ENCODE measurements at places on chromosomes 4 and X.

GRCh38 chr4:99722006-99722405 is 64.4 kb upstream of the C4orf54 start:
- DNase-seq = no peak

GRCh38 chr4:98377559-98377958 is 116.4 kb downstream of the RAP1GDS1 start:
- no peak for DNase-seq

GRCh38 chrX:140572724-140573123 is 67.9 kb upstream of the SOX3 start:
- no peak for DNase-seq

GRCh38 chrX:111133389-111133788 is 37.4 kb downstream of the PAK3 start:
- DNase-seq = no peak

DNA sequence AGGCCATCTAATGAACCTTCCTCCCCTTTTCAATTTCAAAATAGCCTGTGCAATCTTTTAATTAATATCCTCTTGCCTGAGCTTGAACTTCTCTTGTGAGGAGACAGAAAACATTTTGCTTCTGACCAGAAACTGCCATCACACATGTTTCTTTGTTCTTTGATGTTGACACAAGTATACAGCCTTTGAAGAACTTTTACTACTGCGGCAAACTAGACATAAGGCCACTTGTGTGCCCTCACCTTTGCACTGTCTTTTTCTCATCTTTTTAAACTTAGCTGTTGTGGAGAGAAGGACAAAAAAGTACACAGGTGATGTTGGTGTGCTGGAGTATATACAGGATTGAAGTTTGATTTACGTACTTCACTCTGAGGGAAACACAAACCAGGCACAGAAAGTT is 116.3 kb upstream of the C1GALT1C1 start:
- DNase-seq = no peak

- DNase-seq = no peak
These were observed 43.9 kb downstream of the ZNF280C start for GRCh38 chrX:130224810-130225209.

DNA sequence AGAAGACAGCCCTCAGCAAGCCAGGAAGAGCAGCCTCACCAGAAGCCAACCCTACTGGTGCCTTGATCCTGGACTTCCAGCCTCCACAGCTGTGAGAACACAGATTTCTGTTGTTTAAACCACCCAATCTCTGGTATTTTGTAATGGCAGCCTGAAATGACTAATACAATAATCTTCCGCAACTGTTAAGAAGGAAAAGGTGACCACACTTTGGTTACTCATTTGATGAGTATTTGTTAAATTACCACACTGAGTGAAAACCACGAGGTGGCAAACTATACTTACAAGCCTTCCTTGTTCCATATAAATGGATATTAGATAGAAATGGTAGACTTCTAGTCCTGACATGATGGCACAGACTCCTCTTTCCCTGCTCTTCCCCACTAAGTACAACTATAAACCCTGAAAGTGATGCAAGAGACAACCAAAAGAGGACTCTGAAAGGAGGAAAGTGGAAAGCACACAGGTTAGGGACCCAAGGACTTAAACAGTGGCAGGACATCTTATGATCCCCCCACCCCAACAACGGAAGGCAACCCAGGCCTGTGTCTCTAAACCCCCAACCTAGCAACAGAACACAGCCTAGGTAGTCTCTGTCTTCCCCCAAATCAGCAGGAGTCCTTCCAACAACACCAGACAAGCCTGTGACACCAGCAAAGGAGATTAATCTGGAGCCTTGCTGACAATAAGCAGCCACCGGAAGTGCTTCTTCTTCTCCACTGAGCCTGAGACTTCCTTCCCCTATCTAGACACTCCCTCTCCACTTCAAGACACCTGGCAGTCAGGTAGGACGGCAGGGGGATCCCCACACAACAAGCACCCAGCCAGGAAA is 12.3 kb downstream of the ZNF182 start:
- peak; percentile 74 for DNase-seq

DNA sequence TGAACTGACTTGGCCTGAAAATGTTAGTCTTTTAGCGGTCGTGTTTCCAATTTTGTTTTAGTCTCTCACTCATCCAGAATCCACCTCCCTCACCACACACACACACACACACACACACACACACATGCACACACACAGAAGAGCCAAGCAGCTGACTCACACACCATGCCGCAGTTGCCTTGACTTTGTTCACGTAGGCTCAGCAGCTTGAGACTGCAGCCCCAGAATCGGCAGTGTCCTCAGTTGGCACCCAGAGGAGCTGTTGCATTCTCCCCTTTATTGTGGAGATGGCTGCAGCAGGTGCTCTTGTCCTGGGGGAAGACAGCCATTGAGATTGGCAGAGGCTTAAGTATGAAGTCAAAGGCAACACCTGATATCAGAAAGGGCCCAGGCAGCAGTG is 20.9 kb upstream of the XPNPEP2 start:
- DNase-seq = no peak

GRCh38 chr4:112854420-112854819 is 195.0 kb upstream of the ANK2 start:
- DNase-seq = no peak

GRCh38 chr4:184450045-184450444 is 24.3 kb downstream of the IRF2 start:
- no peak for DNase-seq

- peak; percentile 34 for DNase-seq
These were observed 102.0 kb downstream of the PTTG2 start for GRCh38 chr4:38062088-38062775.

GRCh38 chr4:55673424-55673823 is 37.3 kb upstream of the NMU start:
- no peak for DNase-seq

DNA sequence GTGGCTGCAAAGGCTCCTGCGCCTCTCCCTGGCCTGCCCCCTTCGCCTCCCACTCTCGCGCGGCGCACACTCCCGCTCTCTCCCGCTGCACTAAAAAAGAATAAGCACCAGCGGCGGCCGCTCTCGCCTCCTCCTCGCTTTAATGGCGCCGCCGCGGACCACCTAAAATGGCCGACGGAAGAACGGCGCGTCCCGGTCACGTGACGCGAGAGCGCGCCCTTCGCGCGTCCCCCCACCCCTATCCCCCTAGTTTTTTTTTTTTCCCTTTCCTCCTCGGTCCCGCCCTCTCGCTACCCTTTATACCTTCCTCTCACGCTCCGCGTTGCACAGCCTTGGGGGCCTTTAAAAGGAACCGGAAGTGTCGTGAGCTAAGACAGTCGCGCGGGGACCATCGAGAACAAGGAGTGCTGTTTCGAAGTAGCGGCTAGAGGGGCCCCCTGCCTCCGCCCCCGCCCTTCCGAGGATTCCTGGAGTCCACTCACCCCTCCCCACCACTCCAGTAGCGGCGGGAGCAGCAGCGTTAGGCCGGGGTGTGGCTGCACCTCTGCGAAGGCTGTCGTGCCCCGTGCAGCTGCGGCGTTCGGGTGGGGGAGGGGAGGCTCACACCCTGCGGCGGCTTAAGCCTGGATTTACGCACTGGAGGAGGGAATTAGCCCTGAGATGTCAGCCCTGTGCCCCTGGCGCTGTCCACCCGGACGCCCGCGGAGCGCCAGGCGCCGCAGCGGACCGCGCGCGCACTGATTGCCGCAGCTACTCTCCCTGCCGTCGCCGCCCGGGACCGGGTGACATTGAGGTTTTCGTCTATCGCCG is at the start of gene HNRNPD:
Gene HNRNPD (minus strand): TSS at position 176 of the 810 bp plus-strand sequence. CDS start 313 bp downstream, outside the sequence.
- peak; percentile 98 for DNase-seq

DNA sequence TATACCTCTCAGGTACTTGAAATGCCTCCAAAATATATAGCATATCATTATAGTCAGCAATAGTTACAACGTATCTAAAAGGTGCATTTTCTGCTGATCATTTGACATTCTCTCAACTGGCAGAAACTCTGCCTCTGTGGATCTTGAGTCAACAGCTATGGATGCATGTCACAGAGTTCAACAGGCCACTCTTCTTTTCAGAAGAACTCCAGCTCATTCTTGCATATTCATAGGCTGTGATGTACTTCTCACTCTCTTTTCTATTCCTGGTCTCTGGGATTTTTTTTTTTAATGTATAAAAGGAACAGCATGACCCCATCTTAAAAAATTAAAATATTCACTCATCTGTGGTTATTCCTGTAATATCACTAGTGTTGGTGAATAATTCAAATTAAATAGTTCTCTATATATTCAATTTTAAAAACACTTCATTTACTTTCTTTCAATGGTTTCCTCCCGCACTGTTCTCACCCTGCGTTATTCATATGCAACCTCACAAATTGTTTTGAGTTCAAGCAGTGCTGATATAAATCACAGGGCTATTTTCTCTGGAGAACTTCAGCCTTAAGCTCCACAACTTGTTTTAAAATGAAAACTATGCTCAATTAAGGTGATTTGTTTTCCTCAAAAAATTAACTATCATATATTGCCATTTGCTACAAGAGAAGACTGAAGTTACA is 1111.2 kb upstream of the ADGRL3 start:
- DNase-seq = no peak

- DNase-seq = no peak
These were observed 85.7 kb downstream of the TEX13C start for GRCh38 chrX:125405339-125405738.

GRCh38 chrX:68945603-68946228 is 116.9 kb downstream of the EFNB1 start:
- DNase-seq = no peak

DNA sequence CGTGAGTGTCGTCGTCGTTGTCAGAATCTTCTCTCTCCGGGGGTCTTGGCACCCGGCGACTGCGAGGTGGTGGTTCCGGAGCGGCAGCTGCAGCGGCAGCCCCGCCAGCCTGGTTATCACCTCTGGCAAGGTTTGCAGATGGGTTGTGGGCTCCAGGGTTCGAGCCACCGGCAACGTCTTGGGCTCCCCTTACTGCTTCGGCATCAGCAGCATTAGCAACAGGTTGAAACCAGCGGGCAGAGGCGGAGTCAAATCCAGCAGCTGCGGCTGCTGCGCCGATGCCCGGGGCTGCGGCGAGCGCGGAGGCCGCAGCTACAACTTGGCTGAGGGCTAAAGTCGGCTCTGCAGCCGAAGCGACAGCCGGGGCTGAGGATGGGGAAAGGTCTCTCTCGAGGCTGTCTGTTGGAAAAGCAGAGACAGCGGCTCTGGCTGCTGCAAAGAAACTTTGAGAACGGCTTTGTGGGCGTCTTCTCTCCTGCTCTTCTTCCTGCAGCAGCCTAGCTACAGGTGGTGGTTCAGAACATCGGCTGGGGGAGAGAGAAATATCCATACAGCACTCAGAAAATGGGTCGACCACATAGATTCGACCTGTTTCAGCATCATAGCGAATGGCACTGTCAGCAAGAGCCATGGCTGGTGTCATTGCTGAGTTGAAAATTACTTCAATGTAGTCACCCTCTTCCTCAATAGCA is 3.6 kb downstream of the IRS4 start:
- no peak for DNase-seq

GRCh38 chr4:142474398-142475087 is 371.6 kb downstream of the INPP4B start:
- DNase-seq = no peak

DNA sequence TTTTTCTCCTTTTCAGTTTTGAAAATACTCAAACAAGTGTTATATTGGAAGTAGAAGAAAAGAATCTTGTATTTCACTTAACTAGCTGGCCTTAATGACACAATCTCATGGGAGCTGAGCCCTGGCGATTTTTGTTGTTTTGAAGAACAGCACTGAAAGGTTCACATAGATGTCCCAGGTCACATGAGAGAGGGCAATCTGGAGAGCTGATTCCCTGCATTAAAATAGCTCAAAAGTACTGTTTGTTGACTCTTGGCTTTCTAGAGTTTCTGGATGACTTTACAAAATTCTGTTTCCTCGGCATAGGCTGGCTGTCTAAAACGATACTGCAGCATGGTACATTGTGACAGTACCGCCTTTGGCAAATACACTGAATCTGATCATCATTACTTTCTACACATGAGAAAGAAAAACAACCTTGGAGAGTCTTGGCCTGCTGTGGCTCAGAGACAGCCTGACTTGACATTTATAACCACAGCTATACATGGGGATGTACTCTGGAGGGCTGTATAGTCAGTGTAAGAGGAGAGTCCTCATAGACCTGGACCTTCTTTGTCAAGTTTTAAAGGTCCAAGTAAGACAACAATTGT is 119.8 kb upstream of the PDLIM3 start:
- no peak for DNase-seq

- no peak for DNase-seq
These were observed 93.1 kb upstream of the CXorf51A start for GRCh38 chrX:146907391-146908240.

- DNase-seq = no peak
These were observed 274.3 kb upstream of the TACR3 start for GRCh38 chr4:103994059-103994458.

GRCh38 chr4:148764720-148765119 is 322.5 kb upstream of the NR3C2 start:
- no peak for DNase-seq

DNA sequence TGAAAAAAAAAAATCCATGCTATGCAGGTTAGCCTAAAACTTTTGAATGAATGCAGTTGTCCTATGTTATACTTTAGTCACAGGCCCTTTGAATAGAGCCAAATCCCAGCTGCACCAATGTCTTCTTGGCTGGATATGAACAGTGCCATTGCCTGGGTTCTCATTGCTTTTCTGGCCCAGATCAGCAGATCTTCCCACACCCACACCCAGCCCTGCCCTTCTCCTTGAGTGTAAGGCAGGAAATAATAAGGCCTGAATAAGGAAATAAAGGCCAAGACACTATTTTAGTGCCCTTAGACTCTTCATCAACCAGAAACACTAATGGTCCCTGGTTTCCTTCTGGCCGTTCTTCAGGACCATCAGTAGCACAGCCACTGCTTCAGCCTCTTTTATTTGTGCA is 66.6 kb downstream of the USP38 start:
- no peak for DNase-seq

DNA sequence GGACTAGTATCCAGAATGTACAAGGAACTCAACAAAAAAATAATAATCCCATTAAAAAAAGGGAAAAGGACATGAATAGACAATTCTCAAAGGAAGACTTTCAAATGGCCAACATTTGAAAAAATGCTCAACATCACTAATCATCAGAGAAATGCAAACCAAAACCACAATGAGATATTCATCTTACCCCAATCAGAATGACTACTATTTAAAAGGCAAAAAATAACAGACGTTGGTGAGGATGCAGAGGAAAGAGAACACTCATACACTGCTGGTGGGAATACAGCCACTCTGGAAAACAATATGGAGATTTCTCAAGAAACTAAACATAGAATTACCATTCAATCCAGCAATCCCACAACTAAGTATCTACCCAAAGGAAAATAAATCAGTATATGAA is 133.1 kb downstream of the KDR start:
- DNase-seq = no peak

Data from RCC 7860 (cell line).